ENCODE measurements at places on chromosomes 12 and 14.

GRCh38 chr12:569091-569676 is 94.1 kb downstream of the NINJ2 start:
- DNase-seq, result no peak

DNA sequence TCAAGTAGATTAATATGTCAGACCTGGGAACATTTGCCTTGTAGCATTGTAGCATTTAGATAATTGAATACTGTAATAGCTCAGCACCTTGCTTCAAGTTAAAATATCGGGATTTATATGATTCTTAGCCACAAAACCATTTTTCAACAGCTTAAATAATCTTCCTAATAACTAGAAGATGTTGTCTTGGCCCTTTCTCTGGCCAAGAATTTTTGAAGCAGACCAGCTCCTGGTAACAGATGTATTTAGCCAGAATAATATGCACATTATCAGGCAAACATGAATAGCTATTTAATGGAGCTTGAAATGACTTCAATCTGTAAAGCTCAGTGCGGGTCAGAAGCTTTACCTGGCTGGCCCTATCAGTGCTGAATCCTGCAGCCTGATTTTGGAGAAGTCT is 913.1 kb downstream of the AACS start:
- DNase-seq, result no peak

GRCh38 chr12:131375261-131375971 is 335.5 kb upstream of the SFSWAP start:
- DNase-seq, result no peak

GRCh38 chr14:100660882-100661635 is 65.6 kb upstream of the DLK1 start:
- no peak for DNase-seq

Data from stimulated activated naive CD4-positive, alpha-beta T cell (primary cell).